ENCODE measurements at places on chromosomes 7 and 10.

GRCh38 chr10:53601260-53601875 lies 828.8 kb upstream of the MBL2 start:
- peak; percentile 19 for DNase-seq

GRCh38 chr10:9634466-9634865 lies 1383.2 kb upstream of the CELF2 start:
- DNase-seq: peak; percentile 60

- DNase-seq: peak; percentile 94
Observed at GRCh38 chr10:117541909-117542705, 439 bp upstream of the EMX2 start.

DNA sequence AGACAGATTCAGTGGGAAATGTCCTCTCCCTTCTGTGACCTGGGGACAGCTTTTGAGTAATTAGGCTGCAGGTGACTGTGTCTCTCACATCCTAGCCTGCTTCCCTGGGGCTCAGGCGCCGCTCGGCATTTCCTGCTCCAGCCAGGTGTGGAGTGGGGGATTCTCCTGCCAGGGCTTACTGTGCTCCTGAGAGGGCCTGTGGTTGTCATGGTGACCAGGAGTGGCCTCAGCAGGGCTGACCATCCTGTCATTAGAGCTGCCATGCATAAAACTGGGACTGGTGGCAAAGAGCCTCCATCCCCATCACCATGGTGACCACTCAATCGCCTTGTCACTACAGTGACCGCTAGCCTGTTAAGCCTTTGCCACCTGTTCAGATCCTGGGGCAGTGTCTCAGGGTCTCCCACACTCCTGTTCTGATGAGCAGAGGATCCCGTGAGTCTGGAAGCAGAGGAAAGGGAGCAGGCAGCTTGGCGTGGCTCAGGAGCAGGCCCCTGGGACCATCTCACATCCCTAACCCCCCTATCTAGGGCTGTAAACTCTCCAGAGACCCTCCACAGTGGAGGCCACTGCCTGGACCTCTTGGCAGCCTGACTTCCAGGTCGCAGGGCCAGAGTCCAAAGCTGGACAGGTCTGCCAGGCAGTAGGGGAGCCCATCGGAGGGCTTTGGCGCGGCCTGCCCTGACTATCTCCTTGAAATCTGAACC lies at the start of gene GCK:
Gene GCK (minus strand): TSS at position 154 of the 707 bp plus-strand sequence. CDS start 486 bp downstream, outside the sequence.
- no peak for DNase-seq

DNA sequence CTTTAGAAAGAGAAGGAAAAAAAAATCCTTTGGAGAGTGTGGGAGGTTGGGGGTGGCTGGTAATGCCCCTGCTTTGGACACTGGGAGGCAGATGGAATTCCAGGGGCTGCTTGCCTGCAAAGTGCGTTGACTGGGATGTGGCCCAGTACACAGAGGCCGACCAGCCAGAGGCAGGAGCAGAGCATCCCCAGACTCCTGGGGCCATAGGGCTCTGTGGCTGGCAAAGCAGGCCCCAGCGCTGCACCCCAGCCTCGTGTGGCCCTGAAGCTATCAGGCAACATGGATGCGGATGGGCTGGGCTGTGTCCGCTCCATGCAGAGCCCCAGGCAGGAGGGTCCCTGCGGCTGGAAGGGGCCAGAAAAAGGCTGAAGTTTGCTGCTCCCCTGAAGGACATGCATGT lies 361.6 kb upstream of the FZD8 start:
- no peak for DNase-seq

GRCh38 chr7:154699417-154699816 lies 303.5 kb downstream of the PAXIP1 start:
- no peak for DNase-seq

DNA sequence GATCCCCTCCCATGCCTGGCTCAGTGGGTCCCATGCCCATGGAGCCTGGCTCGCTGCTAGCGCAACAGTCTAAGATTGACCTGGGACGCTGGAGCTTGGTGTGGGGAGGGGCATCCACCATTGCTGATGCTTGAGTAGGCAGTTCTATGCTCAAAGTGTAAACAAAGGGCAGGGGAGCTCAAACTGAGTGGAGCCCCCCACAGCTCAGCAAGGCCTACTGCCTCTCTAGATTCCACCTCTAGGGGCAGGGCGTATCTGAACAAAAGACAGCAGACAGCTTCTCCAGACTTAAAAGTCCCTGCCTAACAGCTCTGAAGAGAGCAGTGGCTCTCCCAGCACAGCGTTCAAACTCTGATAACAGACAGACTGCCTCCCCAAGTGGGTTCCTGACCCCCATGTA lies 31.2 kb upstream of the FFAR4 start:
- no peak for DNase-seq

- DNase-seq: peak; percentile 40
Observed at GRCh38 chr10:68082872-68083271, 7.8 kb upstream of the HERC4 start.

GRCh38 chr7:44743750-44744149 lies 4.9 kb upstream of the ZMIZ2 start:
- DNase-seq: no peak

- no peak for DNase-seq
Observed at GRCh38 chr10:34476608-34477007, 338.5 kb downstream of the PARD3 start.

GRCh38 chr10:27490807-27491206 lies 13.3 kb upstream of the RAB18 start:
- DNase-seq: peak; percentile 18

- no peak for DNase-seq
Observed at GRCh38 chr10:65670087-65670486, 1255.7 kb upstream of the LRRTM3 start.

- DNase-seq: no peak
Observed at GRCh38 chr10:102630663-102631062, 13.6 kb upstream of the TRIM8 start.

DNA sequence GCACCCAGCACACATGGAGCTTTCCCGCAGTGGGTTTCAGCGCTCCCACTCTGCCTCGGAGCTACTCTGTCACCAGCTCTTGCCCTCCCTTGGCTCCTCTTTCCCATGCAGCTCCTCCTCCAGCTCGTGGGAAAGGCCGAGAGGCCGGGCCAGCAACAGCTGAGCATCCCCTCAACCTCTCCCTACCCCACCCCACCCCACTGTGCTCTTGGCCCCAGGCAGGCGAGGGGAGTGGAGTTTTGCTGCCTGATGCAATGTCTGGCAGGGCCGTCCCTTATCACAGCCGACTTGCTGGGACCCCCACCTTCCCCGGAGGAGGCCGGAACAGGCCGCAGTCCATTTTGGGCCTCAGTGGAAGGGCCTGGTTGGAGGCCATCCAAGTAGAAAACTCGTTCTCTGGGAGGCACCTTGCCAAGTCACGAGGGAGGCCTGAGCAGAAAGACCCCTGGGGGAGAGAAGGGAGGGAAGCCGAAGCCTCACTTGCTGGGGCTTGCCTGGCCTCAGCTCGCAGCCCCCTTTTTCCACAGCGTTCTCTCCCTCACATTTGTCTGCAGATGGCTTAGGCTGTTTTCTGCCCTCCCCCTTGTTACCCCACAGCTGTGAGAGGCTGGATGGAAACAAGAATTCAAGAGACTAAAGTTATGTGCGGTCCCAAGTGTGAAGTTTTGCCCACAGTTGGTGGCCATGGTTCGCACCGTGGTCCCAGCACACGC lies 35.3 kb downstream of the CHST3 start:
- peak; percentile 78 for DNase-seq

GRCh38 chr7:45623740-45624391 lies 49.7 kb downstream of the ADCY1 start:
- no peak for DNase-seq

- DNase-seq: no peak
Observed at GRCh38 chr10:130493446-130494145, 357.4 kb downstream of the GLRX3 start.

- no peak for DNase-seq
Observed at GRCh38 chr7:31202801-31203200, 137.7 kb downstream of the NEUROD6 start.

GRCh38 chr10:79431891-79432831 lies 13.3 kb downstream of the ZCCHC24 start:
- peak; percentile 54 for DNase-seq

DNA sequence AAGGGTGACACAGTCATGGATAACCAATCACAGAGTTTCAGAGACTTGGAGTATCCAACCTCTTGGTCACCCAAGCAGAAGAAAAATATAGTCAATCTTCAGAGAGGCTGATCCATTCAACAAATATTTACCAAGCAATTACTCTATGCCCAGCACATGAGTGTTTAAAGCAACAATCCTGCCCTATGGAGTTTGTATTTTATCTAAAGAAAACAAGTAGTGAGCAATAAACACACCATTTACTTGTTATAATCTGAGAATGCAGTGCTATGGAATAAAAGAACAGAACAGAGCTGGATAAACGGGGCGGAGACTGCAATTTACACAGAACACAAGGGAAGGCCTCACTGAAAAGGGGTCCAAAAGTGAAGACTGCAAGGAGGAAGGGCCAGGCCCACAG lies 63.8 kb downstream of the GRB10 start:
- DNase-seq: no peak

- peak; percentile 54 for DNase-seq
Observed at GRCh38 chr7:522071-522950, 2.7 kb upstream of the PDGFA start.

DNA sequence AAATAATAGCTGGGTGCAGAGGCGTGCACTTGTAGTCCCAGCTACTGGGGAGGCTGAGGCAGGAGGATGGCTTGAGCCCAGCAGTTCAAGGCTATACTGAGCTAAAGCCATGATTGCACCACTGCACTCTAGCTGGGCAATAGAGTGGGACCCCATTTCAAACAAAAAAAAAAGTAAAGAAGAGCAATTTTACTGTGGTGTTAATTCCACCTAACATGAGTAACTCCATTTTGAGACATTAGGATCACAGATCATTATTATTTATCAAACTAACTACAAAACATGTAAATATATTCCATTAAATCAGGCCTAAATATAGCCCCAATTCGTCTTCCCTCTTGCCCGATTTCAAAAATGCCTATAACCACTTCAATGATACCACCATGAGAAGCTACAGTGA lies 104.8 kb upstream of the TRIM24 start:
- no peak for DNase-seq

DNA sequence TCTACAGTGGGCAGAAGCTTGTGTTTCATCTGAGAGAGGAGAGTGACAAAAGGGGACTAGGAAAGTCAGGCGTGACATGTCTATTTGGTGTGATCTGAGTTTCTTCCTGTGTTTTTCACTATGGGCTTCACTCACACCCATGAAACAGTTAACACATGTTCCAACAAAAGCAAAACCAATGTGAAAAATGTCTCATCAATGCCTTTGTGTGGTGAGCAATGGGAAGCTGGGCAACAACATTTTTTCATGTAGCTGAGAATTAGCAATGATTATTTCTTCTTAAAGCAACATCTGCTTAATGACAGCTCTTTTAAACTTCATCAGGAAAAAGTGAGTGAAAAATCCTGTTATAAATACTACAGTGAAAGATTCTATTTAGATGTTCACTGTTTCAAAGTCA lies 76.2 kb downstream of the NXPH1 start:
- DNase-seq: no peak

DNA sequence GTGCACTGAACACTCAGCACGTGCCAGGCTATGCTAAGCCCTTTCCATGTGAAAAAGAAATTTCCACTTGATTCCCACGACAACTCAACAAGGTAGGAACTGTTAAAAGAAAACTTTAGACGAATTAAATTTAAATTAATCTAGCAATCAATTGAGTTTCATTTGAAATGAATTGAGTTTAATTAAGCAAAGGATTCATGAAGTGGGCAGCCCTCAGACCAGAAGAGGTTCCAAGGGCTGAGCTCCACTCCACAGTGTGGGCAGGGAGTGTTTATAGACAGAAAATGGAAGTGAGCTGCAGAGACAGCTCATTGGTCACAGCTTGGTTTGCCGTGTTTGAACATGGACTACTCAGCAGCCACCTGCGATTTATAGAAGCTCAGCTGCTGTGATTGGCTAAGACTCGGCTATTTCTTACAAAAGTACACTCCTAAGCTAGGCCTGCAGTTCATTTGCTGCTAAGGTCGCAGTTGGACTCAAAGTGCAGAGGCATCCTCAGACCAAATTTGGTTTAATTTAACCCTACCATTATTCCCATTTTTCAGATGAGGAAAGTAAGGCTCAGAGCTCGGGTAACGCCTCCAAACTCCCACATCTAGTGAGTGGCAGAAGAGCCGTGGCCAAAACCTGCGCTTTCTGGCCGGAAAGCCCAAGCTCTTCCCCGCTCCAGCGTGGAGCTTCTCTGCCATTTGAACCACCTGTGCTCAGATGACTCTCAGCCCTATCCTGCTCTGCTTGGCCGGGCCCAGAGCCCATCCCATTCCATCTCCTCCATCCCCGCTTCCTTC lies 24.9 kb downstream of the CALML3 start:
- DNase-seq: no peak

GRCh38 chr7:41796331-41796730 lies 93.4 kb upstream of the INHBA start:
- DNase-seq: no peak

- DNase-seq: no peak
Observed at GRCh38 chr7:155731380-155731779, 80.9 kb downstream of the SHH start.

DNA sequence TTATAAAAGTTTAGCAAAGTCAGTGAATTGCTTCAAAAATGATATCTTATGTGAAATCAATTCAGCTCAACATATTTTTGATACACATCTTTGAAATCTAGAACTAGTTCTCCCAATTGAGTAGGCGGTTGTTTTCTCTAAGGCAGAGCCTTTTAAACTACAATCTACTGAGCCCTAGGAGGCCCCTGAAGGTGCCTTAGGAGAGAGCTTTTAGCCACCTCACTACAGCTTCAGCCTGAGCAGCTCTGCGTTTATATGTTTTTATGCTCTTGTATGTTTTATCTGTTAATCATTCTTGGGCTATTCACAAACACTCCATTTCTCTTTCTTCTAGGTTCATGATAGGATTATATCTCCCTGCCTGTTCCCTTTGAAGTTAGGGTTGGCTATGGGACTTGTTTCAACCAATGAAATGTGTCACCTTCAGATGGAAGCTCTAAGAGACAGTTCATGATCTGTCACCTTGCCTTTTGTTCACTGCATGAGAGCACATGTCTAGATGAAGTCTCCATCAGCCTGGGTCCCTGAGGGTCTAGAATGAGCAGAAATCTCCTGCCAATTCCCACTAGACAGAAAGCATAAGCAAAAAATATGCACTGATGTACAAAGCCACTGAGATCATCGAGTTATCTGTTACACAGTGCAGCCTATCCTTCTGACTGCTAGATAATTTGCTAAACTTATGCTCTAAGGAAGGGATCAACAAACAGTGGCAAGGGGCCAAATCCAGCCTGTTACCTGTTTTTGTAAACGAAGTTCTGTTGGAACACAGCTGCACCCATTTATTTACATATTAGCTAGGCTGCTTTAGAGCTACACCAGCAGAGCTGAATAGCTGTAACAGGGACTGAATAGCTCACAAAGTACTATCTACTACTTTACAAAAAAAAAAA lies 128.5 kb upstream of the CDK1 start:
- no peak for DNase-seq

- no peak for DNase-seq
Observed at GRCh38 chr10:102247734-102248133, 2.4 kb downstream of the GBF1 start.

DNA sequence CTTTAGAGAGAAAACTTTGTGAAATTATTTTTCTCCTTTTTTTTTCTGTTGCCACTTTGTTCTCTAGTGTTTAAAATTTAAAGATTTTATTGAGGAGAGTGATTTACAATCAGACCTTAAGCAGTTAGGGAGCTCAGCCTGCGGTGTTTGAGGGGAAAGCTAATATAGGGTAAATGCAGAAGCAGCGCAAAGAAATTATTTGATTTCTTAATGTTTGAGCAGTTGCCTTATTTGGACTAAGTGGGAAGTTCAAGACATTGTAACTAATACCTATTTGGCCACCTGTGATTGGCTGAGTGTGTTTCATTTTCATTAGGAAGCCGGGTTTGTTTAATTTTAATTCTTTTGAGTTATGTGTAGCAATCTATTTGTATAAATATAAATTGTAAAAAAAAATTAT lies 25.3 kb downstream of the WAC start:
- DNase-seq: no peak
